ENCODE measurements at places on chromosomes 7 and 10. TPM values are rescaled to one million over a fixed set of nuclear protein-coding genes. Genes with fewer than 3 reads are reported as not detected.

SPDYE16 gene
- total RNA-seq: 0.23 TPM

LIMK1 gene
- 17.8 TPM for total RNA-seq

PON1 gene
- total RNA-seq: not detected

MRC1 gene
- total RNA-seq: not detected

SLC16A9 gene
- 1.3 TPM for total RNA-seq

KLF14 gene
- not detected for total RNA-seq

GOT1 gene
- total RNA-seq: 51.5 TPM

CPVL gene
- total RNA-seq: not detected

SNCG gene
- total RNA-seq: not detected

SPDYE2B gene
- not detected for total RNA-seq

FAM25A gene
- not detected for total RNA-seq

MYPN gene
- not detected for total RNA-seq

HGF gene
- not detected for total RNA-seq
